ENCODE measurements at places on chromosomes 1 and 21. TPM values are rescaled to one million over a fixed set of nuclear protein-coding genes. Genes with fewer than 3 reads are reported as not detected.

DNA sequence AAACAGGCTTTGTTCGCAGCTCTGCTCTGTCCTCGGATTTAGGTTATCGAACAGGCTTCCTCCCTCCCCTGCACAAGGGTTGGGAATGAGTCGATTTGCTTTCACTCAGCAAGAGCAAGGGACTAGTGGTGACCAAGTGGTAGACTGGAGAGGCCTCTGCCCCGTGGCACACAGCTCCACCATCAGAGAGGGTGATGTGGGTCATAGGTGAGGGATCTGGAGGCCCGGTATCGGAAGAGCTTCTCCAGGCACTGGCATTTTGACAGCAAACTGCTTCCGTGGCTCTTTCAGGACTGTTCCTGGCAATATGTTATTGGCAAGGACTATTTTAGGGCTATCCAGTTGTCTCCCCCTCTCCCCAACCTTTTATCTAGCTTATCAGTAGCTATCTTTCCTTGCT is 3.1 kb upstream of the ELF3 start:
- H3K4me1 ChIP-seq = no peaks in the 10 kb centered on the region
- no peaks in the 10 kb centered on the region for H3K27me3 ChIP-seq
- H3K4me3 ChIP-seq = no peak overlapping the region
- peak overlapping the region; percentile 74 for H3K27ac ChIP-seq
- H3K36me3 ChIP-seq = no peaks in the 10 kb centered on the region

DNA sequence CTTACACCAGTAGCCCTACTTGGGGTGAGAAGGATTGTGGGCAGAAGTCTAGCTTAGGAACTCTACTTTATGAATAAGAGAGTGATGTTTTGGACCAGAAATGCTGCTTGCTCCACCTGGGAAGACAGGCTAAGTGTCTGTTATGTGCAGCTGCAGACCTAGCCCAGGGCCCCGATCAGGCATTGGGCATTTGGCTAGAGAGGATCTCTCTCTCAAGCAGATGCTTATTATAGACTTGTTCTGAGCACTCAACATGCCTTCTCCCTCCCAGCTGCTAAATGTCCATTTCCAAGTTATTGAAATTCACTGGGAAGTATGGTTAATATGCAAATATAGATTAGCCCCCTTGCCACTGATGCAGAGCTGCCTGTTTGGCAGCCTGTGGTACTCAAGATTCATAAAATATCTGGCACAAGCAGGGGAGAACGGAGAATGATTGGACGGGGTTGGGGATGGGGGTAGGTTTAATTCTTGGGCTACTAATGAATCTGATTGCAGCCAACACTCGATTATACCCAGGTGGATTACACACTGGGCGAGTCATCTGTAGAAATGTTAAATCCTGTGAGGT is 115.9 kb downstream of the KCND3 start:
- no peak overlapping the region for H3K4me3 ChIP-seq
- no peaks in the 10 kb centered on the region for H3K27me3 ChIP-seq
- DNase-seq = no peak

DNA sequence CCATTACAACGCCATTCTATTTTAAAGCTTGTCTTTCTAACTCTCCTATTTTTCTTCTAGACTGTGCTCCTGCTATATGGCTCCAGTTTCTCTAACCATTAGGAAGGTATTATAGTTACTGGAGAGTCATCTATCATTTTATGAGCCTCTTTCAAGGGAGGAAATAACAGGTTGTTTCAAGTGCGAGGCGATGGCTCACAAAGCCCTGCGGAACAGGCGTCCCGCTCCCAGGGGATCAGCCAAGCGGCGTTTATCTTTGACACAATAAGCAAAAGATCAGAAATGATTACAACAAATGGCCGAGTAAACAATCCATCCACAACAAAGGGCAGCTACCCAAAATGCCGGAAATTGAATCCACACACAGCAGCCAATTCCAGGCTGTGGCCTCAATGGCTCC is 249.5 kb upstream of the POU3F1 start:
- DNase-seq = no peak
- no peaks in the 10 kb centered on the region for H3K36me3 ChIP-seq
- no peaks in the 10 kb centered on the region for H3K27me3 ChIP-seq

The DUSP10 gene
- 15.5 TPM for total RNA-seq
